ENCODE measurements at places on chromosomes 7 and 10.
A peak's percentile ranks its signal among the peaks of the same experiment; 100 is the strongest.

GRCh38 chr7:115005251-115005650 is 83.4 kb downstream of the MDFIC start:
- DNase-seq: no peak

- DNase-seq: no peak
Measured at GRCh38 chr10:49323896-49324270, 24.9 kb downstream of the C10orf71 start.

DNA sequence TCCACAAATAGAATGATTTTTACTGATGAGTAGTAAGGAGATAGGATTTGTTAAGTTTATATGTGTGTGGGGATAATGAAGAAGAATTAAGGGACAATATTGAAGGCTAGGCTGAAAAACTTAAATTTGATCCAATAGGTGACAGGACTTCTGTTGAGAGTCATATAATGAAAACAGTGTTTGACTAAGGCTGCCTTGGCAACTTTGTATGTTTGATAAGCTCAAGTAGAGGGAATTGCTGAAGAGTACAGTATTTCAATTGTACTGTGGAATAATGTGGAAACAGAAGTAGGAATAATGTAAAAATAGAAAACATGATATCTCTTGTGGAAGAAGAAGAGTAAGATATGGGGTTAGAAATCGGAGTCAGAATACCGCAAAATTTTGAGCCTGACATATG is 10.5 kb downstream of the R3HCC1L start:
- DNase-seq: no peak

- DNase-seq: no peak
Measured at GRCh38 chr10:47457528-47457820, 26.4 kb downstream of the ANXA8 start.

DNA sequence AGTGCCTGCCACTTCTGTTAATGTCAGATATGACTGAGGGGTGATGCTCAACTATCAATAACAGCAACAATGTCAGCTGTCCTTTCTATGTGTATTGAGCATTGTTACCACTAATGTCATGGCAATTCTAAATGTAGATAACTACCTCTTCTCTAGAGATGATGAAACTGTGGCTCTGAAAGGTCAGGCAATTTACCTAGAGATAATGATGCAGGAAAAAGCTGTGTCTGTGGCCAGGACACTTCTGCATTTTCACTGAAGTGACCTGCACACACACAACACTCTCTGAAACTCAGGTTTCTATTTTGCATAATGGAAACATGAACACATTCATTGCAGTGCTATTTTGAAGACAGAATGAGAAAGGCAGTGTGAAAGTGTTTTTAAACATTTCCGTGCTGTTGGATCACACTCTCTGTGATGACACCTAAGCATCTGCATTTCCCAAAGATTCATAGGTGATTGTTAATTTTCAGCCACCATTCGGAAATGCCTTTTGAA is 148.2 kb downstream of the KCND2 start:
- DNase-seq: peak; percentile 16

- DNase-seq: no peak
Measured at GRCh38 chr10:85657476-85658113, 709.0 kb downstream of the GRID1 start.

GRCh38 chr7:95545007-95545615 is 51.2 kb downstream of the PDK4 start:
- DNase-seq: peak; percentile 19

- peak; percentile 86 for DNase-seq
Measured at GRCh38 chr7:42236976-42237810, at the start of gene GLI3. Gene GLI3 (minus strand): TSS chr7:42237209. CDS start chr7:42223253, 13,956 bp downstream.

GRCh38 chr10:34339816-34340553 is 475.1 kb downstream of the PARD3 start:
- DNase-seq: peak; percentile 35

DNA sequence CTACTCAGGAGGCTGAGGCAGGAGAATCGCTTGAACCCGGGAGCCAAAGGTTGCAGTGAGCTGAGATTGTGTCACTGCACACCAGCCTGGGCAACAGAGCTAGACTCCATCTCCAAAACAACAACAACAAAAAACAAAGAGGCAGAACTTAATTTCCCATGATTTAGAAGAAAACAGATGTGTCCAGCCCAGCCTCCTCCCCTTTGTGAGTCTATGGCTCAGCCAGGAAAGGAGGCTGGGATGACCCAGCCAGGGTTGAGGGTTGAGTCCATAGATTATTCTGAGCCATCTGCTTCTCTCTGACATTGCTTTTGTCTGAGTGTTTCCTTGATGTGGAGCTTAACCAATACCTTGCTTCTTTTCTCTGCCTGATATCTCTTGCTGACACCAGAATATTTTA is 994.1 kb downstream of the TYW1 start:
- no peak for DNase-seq

- no peak for DNase-seq
Measured at GRCh38 chr10:64358907-64359306, 837.7 kb downstream of the REEP3 start.

DNA sequence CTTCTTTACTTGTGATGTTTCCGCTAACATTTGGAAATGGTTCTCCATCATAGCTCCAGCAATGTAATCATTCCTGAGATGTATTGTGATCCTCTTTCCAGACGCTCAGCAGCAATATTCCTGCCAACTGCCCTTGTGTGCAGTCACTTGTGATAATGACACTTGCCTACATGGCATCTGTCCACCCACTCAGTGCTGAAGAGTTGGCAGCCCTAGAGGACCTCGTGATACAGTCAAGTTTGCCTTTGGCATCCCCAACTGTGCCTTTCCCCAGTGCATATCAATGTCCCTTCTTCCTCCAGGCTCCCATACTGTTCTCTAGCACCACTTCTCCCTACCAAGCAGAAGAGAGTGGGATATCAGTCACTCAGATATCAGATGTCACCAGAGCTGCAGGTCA is 64.9 kb downstream of the MYOF start:
- DNase-seq: no peak

DNA sequence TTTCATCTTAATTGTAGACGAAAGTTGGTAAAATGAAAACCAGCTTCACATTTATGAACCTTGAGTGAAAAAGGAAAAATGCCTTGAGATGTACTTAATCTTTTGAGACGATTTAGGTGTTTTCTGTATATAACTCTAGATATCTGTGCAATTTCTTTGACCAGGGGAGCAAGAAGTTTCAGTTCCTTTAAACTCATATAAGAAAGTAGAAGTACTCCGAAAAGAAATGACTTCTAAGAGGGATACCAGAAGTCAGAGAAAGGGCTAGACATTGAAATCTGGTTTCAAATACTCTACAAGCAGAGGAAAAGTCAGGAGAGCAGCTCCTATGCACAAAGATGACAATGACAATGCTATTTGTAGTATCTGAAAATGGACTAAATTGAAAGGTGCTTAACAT is 303.7 kb downstream of the BAMBI start:
- DNase-seq: no peak

DNA sequence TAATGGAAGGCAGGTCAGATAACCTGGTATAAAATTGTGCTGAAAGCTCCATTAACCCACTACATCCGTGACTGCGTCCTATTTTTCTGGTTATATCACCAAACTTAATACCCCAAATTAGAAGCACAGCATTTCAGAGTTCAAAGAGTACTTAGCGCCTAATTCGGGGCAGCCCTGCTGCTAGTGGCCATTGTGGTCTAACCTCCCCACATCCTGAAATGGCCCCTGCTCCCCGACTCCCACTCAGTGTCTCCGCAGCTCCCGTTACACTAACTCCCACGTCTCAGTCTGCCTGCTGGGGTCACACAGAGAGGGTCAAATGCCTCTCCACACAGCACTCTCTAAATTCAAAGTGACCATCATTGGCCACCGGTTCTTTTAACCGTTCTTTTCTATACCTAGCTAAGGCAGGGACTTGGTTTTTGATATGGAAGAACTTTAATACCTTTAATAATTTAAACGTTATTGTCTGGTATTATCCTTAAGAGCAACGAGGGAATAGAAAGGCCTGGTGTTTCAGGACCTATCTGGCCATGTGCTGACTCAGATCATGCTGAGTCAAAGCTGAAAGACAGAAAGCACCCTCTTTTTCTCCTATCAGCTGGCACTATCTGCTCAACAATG is 117.1 kb downstream of the KMT2E start:
- DNase-seq: peak; percentile 42

DNA sequence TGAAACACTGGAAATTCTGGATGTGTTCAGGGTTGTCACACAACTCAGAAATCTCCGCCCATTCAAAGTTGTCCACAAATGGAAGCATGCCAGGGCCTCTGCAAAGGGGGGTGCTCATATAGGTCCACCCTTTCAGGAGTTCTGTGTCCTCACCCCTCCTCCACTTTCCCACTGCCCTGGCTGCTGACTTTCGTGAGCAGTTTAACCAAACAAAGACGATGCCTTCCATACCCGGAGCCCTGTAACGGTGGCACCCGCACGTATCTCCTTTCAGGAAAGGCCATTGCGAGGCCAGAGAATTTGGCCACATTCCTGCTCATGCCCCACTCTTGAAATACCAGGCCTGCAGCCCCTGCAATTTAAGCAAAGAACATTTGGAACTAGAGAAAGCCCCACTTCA is 1.4 kb downstream of the CPXM2 start:
- no peak for DNase-seq

DNA sequence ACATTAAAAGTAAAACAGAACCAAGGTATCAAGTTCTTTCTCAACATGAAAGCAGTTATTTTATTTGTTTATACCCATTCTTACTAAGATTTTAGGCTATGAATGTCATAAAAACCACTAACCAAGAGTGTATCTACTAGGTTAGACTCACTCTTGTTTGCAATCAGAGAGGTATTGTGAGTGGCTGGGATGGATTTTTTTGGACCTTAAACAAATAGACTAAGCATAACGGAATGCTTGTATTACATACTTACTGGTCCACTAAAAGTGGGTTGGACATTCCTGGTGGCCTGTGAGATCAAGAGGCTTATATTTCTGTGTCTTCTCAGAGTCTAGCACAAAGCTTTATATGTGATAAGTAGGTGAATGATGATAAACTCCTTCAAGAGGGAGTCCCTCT is 32.6 kb upstream of the CBLL1 start:
- DNase-seq: no peak

DNA sequence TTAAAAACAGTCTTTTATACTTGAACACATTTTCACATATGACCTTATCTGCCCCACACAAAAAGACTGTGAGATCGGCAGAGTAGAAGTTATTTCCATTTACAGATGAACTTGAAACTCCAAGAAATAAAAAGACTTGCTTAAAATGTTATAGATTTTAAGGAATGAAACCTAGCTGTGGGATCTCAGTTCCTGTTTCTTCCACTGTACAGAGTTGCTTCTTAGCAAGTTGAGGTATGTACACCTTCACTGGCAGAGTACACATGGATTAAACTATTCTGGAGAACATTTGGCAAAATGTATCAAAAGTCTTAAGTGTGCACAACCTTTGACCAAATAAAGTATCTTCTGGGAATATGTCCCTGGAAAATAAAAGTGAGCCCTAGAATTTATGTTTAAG is 48.3 kb downstream of the A1CF start:
- no peak for DNase-seq

DNA sequence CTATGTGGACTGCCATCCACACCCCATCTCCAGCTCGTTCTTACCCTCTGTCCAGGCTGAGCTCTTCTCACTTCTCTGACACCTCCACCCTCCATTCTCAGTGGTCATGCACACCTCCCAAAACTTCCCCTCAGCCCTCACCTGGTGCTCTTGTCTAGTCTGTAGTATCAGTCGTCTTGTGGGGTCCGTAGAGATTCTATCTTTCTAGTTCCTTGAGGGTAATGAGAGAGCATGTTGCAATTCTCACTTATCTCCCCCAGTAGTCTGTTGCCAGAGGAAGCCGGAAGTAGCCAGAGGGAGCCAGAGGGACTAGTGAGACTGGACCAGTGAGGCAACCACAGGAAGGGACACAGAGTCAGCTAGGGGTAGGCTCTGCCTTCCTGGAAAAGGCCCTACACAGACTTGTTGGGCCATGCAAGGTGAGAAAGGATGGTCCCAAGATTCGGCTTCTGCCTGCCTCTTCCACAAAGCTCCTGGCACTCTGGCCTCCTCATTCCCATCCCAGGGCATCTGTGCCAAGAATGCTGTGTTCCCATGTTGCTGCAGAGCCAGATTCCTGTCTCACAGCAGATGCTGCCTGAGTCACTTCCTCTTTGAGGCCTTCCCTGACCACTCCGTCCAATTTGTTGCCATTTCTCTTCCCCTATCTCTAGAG is 50.6 kb upstream of the DUSP5 start:
- DNase-seq: no peak

DNA sequence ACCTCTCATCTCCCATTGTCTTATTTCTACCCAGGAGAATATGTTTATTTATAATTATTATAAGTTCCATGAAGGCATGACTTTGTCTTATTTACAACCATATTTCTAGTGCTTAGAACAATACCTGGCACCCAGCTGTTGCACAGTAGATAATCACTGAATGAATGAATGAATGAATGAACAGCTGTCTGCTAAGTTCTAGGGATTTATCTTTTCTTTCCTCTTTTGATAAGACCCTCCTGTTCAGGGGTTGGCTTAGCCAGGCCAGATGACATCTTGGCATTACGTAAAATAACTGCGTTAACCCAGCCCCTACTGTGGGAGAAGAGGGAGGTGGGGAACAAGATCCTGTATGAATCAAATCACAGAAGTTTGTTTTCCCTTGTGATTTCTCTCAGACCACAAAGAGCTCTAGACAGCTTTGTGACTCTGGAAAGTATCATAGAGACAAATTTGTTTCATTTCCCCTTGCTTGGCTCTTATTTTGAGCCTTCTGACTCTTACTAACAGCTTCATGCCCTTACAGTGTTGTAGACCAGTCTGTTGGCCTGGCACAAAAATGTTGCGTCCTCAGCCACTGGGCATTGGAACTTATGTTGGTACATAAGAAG is 8.4 kb downstream of the ZNF862 start:
- DNase-seq: no peak

- DNase-seq: no peak
Measured at GRCh38 chr10:113718969-113719822, 32.3 kb upstream of the PLEKHS1 start.

DNA sequence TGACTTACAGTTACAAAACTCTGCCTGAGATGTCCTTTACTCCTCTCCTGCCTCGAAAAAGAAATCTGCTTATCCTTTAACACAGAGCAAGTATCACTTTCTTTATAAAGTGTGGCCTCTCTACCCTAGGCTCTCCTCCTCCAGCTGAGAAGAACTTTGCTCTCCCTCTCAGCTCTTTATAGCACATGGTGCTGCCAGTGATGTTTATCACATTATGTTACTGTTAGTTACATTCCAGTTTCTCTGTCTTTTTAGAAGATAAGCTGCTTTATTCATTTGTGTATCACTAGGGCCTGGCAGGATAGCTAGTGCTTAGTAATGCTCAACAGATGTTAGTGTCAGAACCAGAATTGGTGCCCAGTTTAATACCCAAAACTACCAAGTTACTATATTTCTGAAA is 41.1 kb upstream of the TMEM229A start:
- peak; percentile 68 for DNase-seq

DNA sequence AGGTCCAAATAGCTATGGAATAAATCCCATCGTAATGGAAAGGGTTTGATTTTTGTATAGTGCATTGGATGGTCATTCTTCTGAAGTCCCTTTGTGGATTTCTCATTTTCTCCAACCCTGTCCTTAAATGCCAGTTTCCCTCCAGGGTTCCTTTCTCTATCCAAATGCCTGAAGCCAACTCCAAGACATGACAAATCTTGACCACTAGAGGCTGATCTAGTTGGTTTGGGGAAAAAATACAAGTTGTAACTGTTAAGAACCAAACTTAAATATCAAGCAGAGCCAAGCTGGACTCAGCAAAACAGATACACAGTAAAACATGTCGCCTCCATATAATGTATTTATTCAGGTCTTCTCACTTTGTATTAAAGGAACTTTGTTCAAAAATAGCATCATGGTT is 28.7 kb downstream of the FRMD4A start:
- no peak for DNase-seq
